ENCODE measurements at places on chromosomes 4 and X.
A peak's percentile ranks its signal among the peaks of the same experiment; 100 is the strongest.

GRCh38 chr4:27428661-27429060, 568.0 kb downstream of the STIM2 start:
- no peak for DNase-seq

GRCh38 chrX:124504111-124504983, 158.0 kb downstream of the SH2D1A start:
- no peak for DNase-seq

DNA sequence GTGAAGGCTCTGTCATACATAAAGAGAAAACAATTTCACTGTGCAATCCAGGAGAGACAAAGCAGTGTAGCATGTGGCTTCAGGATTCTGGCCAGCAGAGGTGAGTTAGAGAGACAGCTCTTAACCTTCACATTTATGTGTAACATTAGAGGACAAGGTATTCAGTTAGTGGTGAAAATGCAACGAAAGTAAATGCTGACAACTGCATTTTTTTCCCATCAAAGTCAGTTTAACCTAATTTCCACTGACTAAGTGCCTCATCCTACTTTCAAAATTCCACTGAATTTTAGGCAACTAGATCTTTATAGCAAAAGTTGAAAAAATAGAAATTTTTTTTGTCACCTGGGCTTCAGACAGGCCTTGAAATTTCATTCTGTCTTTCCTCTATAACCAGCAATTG, 130.8 kb upstream of the LNX1 start:
- no peak for DNase-seq

GRCh38 chrX:154490021-154490413, 412 bp downstream of the SLC10A3 start:
- no peak for DNase-seq

DNA sequence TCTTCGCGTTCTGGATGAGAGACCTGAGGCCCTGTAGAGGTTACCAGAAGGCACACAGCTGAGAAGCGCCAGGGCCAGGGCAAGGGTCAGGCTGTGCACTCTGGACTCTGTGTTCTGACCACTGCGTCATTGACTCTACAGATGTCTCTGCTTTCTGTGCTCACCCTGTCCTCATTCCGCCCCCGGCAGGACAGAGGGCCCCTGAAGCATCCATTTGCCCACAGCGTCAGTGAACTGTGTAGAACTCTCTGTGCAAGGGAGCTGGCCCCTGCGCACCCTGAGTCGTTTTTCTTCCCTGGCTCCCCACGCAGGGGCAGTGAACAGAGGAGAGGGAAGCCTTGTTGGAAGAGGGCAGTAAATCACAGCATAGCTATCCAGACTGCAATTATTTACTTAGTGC, 6.1 kb upstream of the WAS start:
- DNase-seq = no peak

- no peak for DNase-seq
Measured at GRCh38 chr4:110849461-110849860, 226.6 kb upstream of the PITX2 start.

DNA sequence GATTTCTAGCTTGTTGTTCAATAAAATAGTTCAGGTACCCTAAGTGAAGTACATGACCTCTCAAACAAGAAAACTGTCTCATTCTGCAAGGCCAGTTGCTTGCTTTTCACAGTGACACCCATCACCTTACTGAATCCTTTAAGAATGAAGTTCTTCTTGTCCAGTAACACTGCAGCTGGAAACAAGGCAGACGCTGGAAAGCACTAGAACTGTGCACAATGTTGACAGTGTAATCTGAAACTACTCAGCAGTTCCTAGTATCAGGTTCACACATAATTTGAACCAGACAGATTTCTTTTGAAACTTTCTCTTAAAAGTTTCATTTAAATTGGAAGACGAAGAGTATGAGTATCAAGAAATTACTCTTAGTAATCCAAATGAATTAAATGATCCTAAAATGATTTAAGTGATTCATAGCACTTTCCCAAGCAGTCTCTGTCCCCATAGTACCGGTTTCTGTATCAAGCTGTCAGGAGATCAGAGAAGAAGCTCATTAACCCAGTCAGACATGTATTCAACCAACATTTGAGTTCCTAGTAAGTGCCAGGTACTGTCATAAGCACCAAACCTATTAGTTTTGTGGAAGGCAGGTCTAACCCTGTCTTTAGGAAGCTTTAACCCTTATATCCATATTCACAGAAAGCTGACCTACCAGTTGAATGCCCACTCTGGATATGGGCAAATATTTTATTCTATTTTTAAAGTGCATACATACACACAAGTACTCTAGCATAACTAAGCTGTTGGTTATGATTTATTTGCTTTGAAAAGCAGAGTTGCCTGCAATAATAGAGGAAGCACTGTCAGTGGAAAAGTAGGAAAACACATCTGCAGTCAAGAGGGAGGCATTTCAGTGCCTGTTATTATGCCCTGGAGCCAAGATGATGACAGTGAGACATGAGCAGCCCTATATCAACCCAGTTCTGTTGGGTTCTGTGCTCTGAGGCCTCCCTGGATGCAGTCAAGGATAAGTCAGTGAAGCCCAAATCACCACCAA, 63.6 kb downstream of the PALLD start:
- no peak for DNase-seq

- no peak for DNase-seq
Measured at GRCh38 chrX:21632027-21632426, 26.1 kb downstream of the KLHL34 start.

DNA sequence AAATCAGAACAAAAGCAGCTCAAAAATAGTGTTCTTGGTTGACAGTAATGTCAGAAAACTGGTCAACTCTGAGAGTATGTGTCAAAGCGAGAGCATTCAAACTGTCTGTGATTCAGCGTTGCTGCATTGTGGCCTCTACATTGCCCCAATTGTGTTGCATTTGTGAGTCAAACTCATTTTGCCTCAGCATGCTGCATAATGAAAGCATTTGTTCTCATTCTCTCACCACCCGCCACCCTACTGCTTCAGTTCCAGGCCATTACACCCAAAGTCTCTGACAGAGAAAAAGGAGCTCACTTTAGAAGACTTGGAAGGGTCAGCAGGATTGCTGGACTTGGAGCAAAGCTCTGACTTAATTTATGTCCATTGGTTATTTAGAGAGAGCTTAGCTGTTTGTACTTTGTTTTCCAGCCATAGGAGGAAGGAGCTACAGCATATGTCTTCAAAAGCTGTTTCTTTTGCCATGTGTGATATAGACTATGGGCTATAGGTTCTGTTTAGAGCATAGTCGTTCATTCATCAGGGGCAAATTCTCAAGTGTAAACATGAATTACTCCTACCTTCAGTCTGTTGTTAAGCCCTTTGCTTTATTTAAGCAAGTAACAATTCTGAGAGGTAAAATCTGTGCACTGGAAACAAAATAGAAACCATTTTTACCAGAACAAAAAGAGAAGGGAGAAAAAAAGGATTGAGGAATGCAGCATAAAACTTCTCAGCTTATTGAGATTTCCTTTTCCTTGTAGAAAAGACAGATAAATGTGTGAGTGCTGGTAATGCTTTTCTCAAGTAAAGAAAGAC, 153.4 kb upstream of the ANK2 start:
- no peak for DNase-seq

DNA sequence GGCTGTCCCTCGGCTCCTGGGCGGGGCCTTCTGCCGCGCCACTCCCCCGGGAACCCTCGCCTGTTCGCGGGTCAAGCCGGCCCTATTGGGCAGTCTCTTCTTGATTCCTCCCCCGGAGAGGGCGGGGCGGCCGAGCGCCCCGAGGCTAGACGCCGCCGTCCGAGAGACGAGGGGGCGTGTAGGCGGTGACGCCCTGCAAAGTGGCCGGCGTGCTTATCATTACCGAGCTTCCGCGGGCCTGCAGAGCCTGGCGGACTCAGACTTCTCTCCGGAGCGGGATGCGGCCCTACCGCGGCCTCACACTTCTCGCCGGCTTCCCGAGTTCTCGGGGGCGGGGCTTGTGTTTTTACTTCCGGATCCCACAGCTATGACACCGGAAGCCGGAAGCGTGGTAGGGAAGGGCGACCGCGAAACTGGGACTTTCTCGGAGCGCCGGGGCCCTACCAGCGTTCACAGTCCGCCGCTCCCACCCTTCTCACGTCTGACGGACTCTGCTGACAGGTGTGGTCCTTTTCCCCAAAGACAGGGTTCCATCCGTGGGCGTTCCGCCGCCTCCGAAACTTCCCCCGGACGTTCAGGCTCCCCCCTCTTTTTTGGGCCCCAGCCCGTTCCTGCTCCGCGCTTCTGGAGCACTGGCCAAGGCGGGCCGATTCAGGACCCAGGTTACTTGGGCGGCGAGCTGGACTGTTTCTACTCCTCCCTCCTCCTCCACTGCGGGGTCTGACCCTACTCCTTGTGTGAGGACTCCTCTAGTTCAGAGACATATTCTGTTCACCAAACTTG, at the start of gene IKBKG:
TSS of gene IKBKG (plus strand) at position 376 of the 783 bp plus-strand sequence. CDS start 4,383 bp downstream, outside the sequence.
- DNase-seq = peak; percentile 81

- DNase-seq = no peak
Measured at GRCh38 chr4:150261571-150261970, 183.3 kb downstream of the DCLK2 start.

DNA sequence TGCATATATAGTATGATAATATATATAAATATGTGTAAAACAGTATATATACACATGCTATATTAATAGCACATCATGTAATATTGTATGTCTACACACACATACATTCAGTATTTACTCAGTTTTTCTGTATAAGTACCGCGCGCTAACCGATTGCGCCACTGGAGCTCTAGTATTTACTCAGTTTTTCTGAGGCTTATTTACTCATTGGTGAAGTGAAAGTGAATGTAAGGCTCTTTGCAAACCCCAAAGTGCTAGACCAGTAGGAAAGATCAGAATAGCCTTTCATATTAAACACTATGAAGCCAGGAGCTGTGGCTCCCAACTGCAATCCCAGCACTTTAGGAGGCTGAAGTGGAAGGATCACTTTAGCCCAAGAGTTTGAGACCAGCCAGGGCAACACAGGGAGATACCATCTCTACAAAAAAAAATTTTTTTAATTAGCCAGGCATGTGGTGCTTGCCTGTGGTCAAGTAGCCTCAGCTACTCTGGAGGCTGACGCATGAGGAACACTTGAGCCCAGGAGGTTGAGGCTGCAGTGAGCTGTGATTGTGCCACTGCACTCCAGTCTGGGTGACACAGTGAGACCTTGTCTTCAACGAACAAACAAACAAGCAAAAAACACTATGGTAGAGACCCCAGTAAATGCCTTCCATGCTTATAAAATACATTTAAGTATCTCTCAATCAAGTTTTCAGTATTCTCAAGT, 125.8 kb downstream of the KIT start:
- no peak for DNase-seq

GRCh38 chr4:48195374-48195773, 61.3 kb upstream of the TXK start:
- no peak for DNase-seq

- no peak for DNase-seq
Measured at GRCh38 chr4:182369211-182369610, 126.0 kb downstream of the TENM3 start.

DNA sequence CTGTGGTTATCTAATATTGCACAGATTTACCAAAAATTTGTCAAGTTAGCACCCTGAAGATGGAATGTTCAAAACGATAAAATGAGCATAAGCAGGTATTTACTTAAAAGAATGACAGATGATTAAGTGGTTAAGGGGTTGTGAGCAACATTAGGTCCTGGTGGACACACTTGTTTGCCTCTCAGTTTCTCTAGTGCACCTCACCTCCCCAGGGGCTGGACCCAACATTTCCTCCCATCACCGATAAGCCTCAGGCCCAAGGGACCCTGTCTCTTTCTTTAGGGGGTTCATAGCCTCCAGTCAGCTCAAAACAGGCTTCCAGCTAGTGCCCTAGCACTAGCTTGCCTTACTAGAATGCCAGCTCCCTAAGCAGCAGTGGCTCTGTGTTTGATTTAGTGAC, 88.0 kb downstream of the ATP11C start:
- DNase-seq = no peak

DNA sequence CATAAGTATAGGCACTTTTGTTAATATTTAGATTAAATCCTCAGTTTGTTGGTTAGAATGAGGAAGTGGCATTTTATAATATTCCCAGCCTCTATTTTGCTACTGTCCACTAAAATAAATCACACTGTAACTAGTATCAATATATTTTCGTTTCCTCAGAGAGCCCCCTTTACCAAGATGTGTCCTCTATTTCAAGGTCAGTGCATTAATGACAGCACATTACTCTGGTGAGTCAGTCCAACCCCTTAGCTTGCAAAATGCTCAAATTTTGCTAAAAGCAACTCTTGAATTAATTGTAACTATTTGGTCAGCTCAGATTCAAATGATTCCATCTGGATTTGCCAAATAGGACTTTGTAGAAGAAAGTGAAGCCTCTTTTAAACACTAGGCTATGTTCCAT, 199.3 kb downstream of the PDHA2 start:
- DNase-seq = no peak

- DNase-seq = no peak
Measured at GRCh38 chr4:85756938-85757337, 282.0 kb downstream of the ARHGAP24 start.

DNA sequence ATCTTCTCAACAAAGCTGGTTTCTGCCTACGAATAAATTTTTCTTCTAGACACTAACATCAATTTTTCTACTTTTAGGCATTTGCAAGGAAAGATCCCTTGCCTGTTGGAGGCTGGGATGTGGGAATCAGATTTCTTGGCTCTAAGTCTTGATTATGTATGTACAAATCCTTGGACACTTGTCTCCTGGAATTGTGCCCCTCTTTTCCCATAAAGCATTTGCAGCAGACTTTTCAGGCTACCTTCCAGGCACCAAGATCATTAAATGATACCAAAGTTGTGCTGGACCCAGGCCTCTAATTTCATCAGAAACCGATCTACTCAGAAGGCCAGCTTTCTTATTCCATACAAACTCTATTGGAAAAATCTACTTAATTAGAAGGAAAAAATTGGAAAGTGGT, 339.5 kb upstream of the DIPK2B start:
- DNase-seq = no peak

GRCh38 chr4:81792521-81792920, 320.8 kb upstream of the RASGEF1B start:
- no peak for DNase-seq

DNA sequence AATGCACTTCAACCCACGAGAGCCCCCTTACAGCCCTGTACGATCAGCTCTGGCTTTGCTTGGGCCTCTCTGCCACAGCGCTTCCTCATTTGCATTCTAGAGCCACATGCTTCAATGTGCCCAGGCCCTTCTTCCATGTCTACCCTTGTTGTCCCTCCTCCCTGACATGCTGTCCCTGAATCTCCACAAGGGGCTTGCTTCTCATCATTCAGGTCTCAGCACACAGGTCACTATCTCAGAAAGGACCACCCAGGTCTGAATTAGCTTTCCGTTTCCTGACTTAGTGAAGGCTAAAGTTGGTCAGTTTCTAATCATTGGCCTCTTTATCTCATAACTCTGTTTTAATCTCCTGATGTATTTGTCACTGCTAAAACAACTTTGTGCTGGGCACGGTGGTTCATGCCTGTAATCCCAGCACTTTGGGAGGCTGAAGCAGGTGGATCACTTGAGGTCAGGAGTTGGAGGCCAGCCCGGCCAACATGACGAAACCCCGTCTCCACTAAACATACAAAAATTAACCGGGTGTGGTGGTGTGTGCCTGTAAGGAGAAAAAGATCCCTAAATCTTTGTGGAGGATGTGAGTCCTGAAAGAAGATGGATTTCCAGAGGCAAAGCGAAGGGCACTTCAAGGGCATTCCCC, 17.9 kb upstream of the SLC34A2 start:
- no peak for DNase-seq

GRCh38 chr4:106676173-106676921, 307.8 kb upstream of the GIMD1 start:
- DNase-seq = no peak

- no peak for DNase-seq
Measured at GRCh38 chr4:24527371-24527770, 57.0 kb downstream of the DHX15 start.
